Cerebellar cortex (tissue), 1 donor: ENCODE measurements at places on chromosomes 5 and 9.
A peak's percentile ranks its signal among the peaks of the same experiment; 100 is the strongest.

DNA sequence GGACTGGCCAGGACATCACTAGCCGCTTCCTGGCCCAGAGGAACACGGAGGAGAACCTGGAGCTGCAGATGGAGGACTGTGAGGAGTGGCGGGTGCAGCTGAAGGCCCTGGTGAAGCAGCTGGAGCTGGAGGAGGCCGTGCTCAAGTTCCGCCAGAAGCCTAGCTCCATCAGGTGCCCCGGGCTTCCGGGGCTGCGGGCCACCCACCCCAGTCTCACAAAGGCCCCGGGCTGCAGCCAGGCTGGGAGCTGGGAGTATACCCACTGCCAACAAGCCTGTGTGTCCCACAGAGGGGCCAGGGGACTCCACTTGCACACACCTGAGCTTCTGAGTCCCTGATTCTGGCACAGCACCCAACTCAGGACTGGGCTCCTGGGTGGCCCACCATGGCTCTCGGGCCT lies 1.7 kb upstream of the RABL6 start:
- DNase-seq = no peak

DNA sequence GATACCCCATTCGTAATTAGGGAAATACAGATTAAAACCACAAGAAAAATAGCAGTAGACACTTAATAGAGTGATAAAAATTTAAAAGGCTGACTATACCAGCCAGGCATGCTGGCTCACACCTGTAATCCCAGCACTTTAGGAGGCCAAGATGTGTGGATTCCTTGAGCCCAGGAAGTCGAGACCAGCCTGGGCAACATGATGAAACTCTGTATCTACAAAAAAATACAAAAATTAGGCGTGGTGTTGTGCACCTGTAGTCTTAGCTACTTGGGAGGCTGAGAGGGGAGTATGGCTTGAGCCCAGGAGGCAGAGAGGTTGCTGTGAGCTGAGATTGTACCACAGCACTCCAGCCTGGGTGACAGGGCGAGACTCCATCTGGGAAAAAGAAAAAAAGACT lies 72.0 kb downstream of the FCHO2 start:
- DNase-seq = no peak

DNA sequence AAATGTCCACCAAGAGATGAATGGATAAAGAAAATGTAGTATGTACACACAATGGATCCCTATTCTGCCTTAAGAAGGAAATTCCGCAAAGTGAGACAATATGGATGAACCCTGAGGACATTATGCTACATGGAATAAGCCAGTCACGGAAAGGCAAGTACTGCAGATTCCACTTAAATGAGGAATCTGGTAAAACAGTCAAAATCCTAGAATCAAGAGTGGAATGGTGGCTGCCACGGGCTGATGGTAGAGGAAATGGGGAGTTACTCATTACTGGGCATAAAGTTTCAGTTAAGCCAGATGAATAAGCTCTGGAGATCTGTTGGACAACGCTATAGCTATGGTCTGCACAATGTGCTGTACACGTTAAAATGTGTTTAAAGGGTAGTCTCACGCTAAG lies 47.2 kb downstream of the STK10 start:
- no peak for DNase-seq

DNA sequence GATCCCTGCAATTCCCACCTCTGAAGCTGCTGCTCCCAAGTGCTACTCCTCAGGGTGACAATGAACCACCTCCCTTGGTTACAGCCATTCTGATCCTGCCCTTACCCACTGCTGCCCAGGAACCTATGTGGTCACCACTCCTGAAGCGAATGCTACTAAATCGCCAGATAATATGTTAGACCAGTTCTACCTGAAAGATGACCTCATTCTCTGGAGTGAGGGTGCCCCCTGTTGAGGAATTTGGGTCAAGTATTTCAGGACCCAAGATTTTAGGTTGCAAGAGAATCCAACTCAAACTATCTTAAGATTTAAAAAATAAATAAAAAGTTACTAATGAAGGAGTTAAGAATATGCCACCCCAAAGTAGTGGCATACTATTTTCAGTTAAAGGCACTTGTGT lies 5.8 kb upstream of the SNAPC3 start:
- peak; percentile 53 for DNase-seq

DNA sequence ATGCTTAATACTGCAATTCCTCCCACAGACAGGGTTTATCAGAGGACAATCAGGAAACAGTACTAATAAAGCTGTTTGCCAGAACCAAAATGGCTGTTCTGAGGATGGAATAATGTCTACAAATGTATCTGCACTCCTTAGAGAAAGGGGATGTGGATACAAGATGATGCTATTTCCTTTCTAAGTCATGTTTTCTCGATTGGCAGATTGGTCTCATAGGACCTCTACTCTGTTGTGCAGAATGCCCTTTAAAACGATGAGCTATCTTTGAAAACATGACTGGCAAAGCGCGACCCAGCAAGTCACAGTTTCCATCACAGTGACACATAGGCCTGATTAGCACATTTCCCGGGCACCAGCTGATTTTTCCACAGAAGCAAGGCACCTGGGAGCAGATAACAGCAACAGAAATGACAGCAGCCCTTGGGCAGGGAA lies 54.0 kb downstream of the AOPEP start:
- DNase-seq = no peak

GRCh38 chr5:30765227-30765626 lies 428.3 kb upstream of the CDH6 start:
- DNase-seq = no peak

DNA sequence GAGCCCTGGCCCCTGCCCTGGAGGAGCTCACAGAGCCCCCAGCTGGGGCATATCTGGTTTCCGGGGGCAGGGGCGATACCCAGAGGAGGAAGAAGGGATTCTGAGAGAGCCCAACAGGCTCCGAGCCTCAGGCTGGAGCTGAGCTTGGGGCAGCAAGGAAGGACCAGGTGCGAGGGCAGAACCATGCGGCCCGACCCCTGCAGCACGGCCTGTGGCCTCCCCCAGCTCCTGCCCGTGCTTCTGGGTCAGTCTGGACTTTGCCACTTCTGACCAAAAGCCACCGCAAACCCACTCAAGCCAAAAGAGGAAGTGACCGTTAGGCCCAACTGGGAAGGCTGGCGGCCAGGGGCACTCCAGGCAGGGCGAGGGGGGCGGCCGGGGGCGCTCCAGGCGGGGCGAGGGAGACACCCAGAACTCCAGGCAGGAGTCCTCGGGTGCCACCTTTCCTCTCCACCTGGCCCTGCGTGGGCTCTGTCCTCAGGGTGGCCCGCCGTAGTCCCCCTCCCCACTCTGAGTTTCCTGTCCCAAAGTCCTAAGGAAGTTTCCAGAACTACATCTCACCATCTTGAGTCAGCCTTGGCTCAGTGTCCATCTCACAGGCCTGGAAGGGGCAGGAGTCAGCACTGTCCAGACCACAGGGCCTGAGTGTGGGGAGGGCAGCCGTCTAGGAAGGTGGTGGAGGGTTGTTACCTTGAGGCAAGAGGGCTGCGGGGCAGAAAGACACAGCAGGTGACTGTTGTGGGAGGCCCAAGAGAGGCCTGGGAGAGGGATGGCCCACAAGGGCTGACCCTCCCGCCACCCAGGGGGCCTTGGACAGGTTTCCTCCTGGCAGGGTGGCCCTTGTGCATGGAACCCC lies 946 bp upstream of the LTC4S start:
- no peak for DNase-seq

GRCh38 chr5:54309691-54310432 lies 511 bp downstream of the ARL15 start:
- DNase-seq = peak; percentile 43
